K562 (cell line): ENCODE measurements at places on chromosomes 3 and 15. TPM values are rescaled to one million over a fixed set of nuclear protein-coding genes. Genes with fewer than 3 reads are reported as not detected.

- no peaks in the 10 kb centered on the region; the same call in 2 of the 3 replicates for H3K4me1 ChIP-seq
- H3K4me3 ChIP-seq, result no peak overlapping the region
- no peaks in the 10 kb centered on the region for H3K36me3 ChIP-seq
- DNase-seq, result no peak
- no peak overlapping the region for H3K27ac ChIP-seq
Observed at GRCh38 chr3:100591411-100591810, 18.0 kb upstream of the ADGRG7 start.

GRCh38 chr3:16423947-16424673 lies 89.4 kb downstream of the RFTN1 start:
- H3K27ac ChIP-seq, result no peak overlapping the region
- H3K4me3 ChIP-seq, result no peak overlapping the region
- no peaks in the 10 kb centered on the region for H3K4me1 ChIP-seq
- DNase-seq, result no peak
- no peaks in the 10 kb centered on the region for H3K36me3 ChIP-seq
- H3K27me3 ChIP-seq, result peaks cover 27% of the 10 kb centered on the region

GRCh38 chr3:83948771-83949170 lies 1010.0 kb upstream of the CADM2 start:
- H3K27me3 ChIP-seq, result no peaks in the 10 kb centered on the region
- no peaks in the 10 kb centered on the region for H3K4me1 ChIP-seq
- H3K4me3 ChIP-seq, result no peak overlapping the region
- no peak for DNase-seq
- no peaks in the 10 kb centered on the region for H3K36me3 ChIP-seq

DNA sequence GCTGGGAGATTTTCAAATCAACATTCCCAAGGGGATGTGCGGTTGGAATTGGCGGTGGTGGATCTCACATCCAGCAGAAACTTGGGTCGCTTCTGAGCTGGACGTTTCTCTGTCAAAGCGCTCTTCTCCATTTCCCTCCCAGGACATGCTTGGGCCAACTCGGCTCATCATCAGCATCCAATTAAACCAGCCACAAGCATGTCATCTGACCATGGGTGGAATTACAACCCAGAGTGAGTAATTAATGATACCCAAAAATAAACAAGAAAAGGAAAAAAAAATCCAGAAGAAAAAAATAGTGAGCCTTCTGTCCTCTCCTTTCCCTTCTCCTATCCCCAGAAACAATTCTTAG lies 111.2 kb downstream of the XXYLT1 start:
- H3K27me3 ChIP-seq, result no peaks in the 10 kb centered on the region
- H3K27ac ChIP-seq, result peak overlapping the region; percentile 48; the same call in 2 of the 3 replicates
- H3K36me3 ChIP-seq, result peaks cover 4% of the 10 kb centered on the region; the same call in 2 of the 3 replicates

DNA sequence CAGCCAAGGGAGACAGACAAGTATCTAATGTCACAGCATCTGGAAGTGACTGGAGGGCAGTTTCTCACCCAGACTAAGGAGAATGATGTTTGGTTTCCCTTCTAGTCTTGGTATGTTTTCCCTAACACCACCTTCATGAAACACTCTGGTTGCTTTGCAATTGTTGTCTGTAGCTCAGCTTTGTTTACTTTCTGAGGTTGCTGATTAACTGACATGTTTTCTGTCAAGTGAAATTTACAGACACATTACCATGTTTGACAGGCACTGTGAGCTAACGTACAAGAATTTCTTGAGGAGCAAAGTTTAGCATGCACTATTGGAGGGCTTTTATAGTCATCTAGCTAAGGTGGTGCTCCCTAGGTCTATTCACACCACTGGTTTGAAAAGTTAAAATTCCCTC lies 131.6 kb upstream of the NECTIN3 start:
- H3K27me3 ChIP-seq, result no peaks in the 10 kb centered on the region
- no peaks in the 10 kb centered on the region for H3K36me3 ChIP-seq
- H3K4me3 ChIP-seq, result no peak overlapping the region

DNA sequence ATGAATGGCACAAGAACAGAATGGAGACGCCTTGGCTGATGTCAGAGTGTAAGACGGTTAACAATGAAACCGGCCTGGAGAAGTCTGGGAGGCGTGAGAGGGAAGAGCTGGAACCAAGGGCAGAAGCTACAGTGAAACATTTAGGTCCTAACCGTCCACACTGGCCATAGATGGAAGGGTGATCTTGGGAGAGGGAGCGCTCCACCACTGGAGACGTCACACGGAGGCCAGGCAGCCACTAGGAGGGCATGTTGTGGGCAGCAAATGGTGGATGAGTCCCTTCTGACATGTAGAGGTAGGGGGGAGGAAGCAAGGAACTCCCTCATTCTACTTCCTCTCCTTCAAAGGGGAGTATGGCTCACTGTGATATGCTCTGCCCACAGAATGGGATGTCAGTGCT lies 23.8 kb downstream of the FEM1B start:
- no peaks in the 10 kb centered on the region; the same call in 2 of the 3 replicates for H3K27me3 ChIP-seq
- no peak for DNase-seq
- no peak overlapping the region for H3K4me3 ChIP-seq
- no peaks in the 10 kb centered on the region for H3K36me3 ChIP-seq

DNA sequence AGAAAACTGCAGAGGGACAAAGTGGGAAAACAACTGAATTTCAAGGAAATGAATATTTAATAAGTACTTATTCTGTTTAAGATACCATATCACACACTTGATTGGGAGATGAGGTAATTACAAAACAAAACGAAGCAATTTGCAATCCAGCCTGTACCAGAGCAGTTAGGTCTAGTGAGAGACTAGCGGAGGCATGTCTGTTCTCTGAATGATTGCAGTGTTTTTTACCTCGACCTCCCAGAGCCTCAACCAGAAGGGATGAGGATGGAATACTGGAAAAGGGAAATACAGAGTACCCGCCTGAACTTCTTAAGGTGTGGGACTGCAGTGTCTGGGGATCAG lies 59.5 kb downstream of the PIK3CB start:
- no peaks in the 10 kb centered on the region; the same call in 1 of the 2 replicates for H3K4me1 ChIP-seq
- no peak for DNase-seq
- H3K36me3 ChIP-seq, result peaks cover 63% of the 10 kb centered on the region
- peak overlapping the region; percentile 50; the same call in 2 of the 3 replicates for H3K27ac ChIP-seq

DNA sequence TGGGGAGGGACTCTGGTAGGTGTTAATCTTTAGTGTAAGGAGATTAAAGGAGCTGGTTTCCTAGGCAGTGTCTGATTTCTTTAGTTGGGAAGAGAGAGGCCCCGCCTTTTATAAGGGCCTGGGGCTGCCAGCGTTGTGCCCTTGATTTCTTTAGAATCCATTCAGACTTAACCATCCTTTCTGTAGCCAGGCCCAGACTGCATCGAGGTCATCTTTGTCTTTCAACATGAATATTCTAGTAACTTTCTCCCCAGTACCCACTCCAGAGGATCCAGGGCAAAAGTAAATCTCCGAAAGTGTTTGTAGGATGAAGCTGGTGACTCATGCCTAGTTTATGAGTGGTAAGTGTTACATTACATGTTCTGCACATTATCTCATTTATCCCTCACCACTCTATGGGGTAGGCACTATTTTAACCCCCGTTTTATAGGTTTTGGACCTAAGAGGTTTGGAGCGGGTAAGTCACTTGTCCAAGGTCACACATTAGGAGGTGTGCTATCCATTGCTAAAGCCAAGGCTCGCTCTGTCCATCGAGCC lies 11.8 kb upstream of the USP3 start:
- no peaks in the 10 kb centered on the region for H3K36me3 ChIP-seq
- H3K27me3 ChIP-seq, result no peaks in the 10 kb centered on the region
- no peak overlapping the region for H3K27ac ChIP-seq
- DNase-seq, result no peak

- H3K27me3 ChIP-seq, result peaks cover 36% of the 10 kb centered on the region
- no peaks in the 10 kb centered on the region for H3K36me3 ChIP-seq
- no peak overlapping the region for H3K4me3 ChIP-seq
- H3K27ac ChIP-seq, result no peak overlapping the region
- peaks cover 3% of the 10 kb centered on the region; the same call in 1 of the 2 replicates for H3K4me1 ChIP-seq
Observed at GRCh38 chr3:12185172-12185710, 26.5 kb upstream of the TIMP4 start.

- no peaks in the 10 kb centered on the region for H3K36me3 ChIP-seq
- H3K4me1 ChIP-seq, result no peaks in the 10 kb centered on the region
- H3K27me3 ChIP-seq, result peaks cover 4% of the 10 kb centered on the region; the same call in 2 of the 3 replicates
- no peak overlapping the region for H3K4me3 ChIP-seq
Observed at GRCh38 chr15:98946301-98947255, 61.0 kb downstream of the PGPEP1L start.

- H3K27me3 ChIP-seq, result peaks cover 15% of the 10 kb centered on the region
- no peaks in the 10 kb centered on the region for H3K36me3 ChIP-seq
- no peak overlapping the region for H3K4me3 ChIP-seq
- H3K27ac ChIP-seq, result no peak overlapping the region
Observed at GRCh38 chr15:74712311-74712710, 13.0 kb downstream of the CYP1A1 start.

DNA sequence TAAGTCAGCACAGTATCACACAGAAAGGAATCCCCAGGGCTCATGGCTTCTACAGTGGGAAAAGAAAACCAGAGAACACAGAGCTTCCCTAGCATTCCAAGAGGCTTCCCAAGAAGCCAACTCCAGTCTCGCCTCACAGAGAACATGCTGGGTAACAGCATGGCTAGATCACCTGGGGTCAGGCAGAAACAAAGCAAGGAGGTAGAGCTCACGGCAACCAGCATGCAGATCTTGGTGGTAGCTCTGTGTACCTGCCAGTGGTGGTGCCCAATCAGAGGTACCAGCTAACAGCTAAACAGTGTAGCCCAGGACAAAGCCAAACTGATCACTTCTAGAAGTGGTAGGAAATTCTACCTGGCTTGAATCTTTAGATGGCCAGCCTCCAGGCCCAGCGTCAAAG lies 31.3 kb downstream of the POLQ start:
- no peaks in the 10 kb centered on the region for H3K4me1 ChIP-seq
- peaks cover 44% of the 10 kb centered on the region; the same call in 2 of the 3 replicates for H3K36me3 ChIP-seq
- DNase-seq, result no peak
- H3K27me3 ChIP-seq, result no peaks in the 10 kb centered on the region
- H3K27ac ChIP-seq, result no peak overlapping the region

- peaks cover 9% of the 10 kb centered on the region for H3K4me1 ChIP-seq
- DNase-seq, result peak; percentile 65
- no peaks in the 10 kb centered on the region for H3K27me3 ChIP-seq
- H3K27ac ChIP-seq, result no peak overlapping the region; the same call in 2 of the 3 replicates
- H3K4me3 ChIP-seq, result no peak overlapping the region
Observed at GRCh38 chr3:10173095-10173925, 8.6 kb downstream of the IRAK2 start.

DNA sequence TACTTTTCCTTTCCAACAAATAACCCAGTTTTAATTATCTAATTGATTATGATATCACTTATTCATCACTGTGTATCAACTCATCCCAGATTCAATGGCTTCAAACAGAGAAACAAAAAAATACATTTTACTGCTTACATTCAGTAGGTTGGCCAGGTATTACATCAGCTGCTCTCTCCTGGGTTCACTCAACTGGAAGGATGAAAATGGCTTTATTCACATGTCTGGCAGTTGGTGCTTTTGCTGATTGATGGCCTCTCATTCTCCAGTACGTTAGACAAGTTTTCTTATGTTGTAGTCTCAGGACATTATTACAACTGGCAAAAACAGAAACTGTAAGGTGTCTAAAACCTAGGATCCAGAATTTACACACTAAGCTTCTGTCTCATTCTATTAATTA lies 811.0 kb upstream of the ALCAM start:
- DNase-seq, result no peak
- no peaks in the 10 kb centered on the region for H3K27me3 ChIP-seq
- no peak overlapping the region for H3K4me3 ChIP-seq
- H3K36me3 ChIP-seq, result no peaks in the 10 kb centered on the region

GRCh38 chr3:64327100-64327804 lies 102.0 kb upstream of the PRICKLE2 start:
- H3K27ac ChIP-seq, result no peak overlapping the region
- no peaks in the 10 kb centered on the region for H3K36me3 ChIP-seq
- H3K27me3 ChIP-seq, result no peaks in the 10 kb centered on the region

DNA sequence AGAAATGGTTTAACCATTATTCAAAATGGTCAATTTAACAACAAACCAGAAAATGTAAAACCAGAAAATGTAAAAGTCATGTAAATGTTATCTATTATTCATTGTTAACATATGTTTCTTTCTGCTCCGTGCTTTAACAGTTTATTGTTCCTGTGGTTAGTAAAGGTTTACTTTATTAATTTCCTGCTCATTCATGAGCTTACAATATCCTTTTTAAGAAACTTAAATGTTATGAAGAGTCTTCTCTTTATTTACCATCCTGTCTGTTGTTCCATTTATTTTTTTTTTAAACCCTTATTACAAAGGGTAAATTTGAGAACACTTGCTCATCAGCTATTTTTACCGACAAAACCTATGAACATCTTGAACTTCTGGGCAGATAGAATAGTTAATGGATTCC lies 148.1 kb downstream of the GHSR start:
- no peak overlapping the region for H3K4me3 ChIP-seq
- no peak overlapping the region for H3K27ac ChIP-seq
- peaks cover 63% of the 10 kb centered on the region; the same call in 2 of the 3 replicates for H3K36me3 ChIP-seq
- no peaks in the 10 kb centered on the region for H3K27me3 ChIP-seq
- no peaks in the 10 kb centered on the region for H3K4me1 ChIP-seq

SERPINI2 gene
- 0.13 TPM in 1 of 2 replicates, not detected in the other for total RNA-seq

MAP6D1 gene
- 1.5 and 2.4 TPM in 2 replicates for total RNA-seq

GABPB1 gene
- total RNA-seq, result 31.3 and 33.0 TPM in 2 replicates

MRAS gene
- total RNA-seq, result 8.3 and 8.6 TPM in 2 replicates

SHISA5 gene
- total RNA-seq, result 85.8 and 88.2 TPM in 2 replicates

MITF gene
- 14.6 and 16.5 TPM in 2 replicates for total RNA-seq

GRK7 gene
- total RNA-seq, result 0.04 TPM in 1 of 2 replicates, not detected in the other

GPR160 gene
- total RNA-seq, result 5.0 and 6.6 TPM in 2 replicates
